ENCODE measurements at places on chromosomes 13 and 19.
A peak's percentile ranks its signal among the peaks of the same experiment; 100 is the strongest.

GRCh38 chr19:47679251-47679900 lies 33.8 kb upstream of the EHD2 start:
- DNase-seq = no peak

DNA sequence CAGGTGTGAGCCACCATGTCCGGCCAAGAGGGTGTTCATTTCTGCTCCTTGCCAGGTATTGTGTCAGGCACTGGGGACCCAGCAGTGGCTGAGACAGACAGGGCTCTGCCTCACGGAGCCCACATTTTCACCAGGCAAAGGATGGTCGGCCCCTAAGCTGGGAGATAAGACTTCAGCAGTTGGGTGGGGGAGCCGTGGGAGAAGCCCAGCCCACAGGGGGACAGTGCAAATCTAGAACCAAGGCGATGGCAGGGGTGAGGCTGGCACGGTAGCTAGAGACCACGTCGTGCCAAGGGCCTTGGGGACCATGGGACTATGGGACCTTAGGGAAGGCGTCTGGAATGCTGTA lies 8.3 kb downstream of the LSR start:
- DNase-seq = no peak

GRCh38 chr19:1848399-1849131 lies at the start of gene REXO1:
REXO1 (minus strand) TSS chr19:1848483; CDS start chr19:1848358, 125 bp downstream.
- DNase-seq = peak; percentile 99

DNA sequence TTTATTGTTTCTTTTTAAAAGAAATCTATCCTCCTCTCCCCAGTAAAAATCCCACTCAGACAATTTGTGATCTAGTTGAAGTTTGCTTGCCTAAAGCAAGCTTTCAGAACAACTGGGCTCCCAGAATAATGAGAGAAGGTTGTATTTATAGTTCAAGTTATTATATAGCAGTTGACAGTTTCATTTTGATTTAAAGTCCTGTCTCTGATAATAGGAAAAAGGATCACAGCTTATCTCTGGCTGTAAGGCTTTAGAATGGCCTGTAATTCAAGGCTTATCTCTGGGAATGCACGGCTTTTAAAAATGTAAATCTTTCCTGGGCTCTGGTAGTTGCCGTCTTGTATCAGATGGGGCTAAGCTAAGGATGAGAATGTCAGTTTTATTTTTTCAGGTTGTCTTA lies 123.3 kb upstream of the TMTC4 start:
- DNase-seq = no peak

- DNase-seq = no peak
Observed at GRCh38 chr13:109516186-109516585, 270.2 kb downstream of the IRS2 start.
